ENCODE measurements at places on chromosomes 5 and 9.

DNA sequence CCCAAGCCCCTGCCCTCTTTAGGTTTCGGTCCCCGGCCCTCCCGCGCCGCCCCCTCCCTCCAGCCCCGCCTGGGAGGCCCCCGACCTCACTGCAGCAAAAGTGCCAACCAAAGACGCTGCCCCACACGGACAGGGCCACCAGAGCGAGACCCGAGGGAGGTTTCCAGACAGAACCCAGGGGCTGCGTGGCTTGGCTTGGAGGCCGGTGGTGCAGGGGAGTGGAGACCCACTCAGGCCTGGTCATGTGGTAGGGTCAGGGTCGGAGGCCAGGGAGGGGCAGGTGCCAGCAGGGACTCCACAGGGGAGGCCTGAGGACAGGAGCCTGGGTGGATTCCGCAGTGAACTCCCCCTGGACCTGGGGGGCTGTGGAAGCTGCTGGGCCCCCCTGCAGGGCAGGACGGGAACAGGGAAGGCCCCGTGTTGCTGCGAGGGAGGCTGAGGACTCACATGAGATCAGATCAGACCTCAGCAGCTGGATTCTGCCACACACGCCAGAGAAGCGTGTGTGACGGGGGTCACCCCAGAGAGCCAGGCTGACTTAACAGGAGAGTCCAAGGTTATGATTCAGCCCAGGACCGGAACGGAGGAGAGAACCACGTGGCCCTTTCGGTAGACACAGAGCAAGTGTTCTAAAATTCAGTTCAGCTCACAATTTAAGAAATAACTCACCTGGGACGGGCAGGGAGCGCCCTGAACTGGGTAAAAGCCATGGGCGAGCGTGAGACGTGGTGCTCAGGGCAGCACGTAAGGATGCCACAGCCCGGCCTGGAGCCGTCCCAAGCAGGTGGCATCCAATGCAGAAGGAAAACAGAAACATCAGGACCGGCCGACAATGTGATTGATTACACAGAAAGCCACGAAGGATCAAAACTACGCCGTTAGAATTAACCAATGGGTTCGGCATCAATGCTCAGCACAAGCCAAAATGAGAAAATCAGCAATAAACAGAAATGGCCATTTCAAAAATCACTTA is 38.9 kb downstream of the EXD3 start:
- DNase-seq = no peak

- no peak for DNase-seq
These were observed 518.9 kb downstream of the CTNND2 start for GRCh38 chr5:11385251-11385900.

DNA sequence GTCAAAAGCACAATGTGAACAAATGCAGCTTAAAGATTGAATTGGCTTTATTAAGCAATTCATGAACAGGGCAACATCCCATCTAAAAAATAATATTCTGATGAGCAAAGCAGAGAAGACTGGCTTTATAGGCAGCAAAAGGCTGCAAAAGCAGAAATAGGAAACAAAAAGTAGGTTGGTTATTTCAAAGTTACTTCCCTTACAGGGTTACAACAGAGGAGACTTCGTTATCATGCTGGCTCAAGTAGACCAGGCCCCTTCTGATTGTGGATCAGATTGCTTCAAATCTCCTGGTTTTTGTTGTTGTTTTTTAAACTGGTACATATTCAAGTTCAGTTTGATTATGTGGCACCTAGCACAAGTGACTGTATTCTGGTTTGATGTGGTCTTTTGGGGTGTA is 73.1 kb downstream of the MAN2A1 start:
- DNase-seq = no peak

DNA sequence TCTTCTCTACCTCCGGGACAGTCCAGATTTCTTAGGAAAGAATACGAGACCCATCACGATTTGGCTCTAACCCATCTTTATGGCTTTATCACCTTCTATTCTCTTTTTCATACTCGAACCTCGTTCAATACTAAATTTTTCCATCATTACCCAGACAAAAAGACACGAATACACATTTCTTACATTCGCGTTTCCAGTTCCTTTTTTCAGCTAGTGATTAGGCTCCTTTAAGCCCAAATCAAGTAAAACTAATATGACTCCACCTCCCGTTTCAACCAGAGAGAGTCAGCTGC is 506 bp downstream of the ZBTB6 start:
- no peak for DNase-seq

- DNase-seq = no peak
These were observed 69.6 kb downstream of the NR2F1-AS1 start for GRCh38 chr5:93511445-93511844.

DNA sequence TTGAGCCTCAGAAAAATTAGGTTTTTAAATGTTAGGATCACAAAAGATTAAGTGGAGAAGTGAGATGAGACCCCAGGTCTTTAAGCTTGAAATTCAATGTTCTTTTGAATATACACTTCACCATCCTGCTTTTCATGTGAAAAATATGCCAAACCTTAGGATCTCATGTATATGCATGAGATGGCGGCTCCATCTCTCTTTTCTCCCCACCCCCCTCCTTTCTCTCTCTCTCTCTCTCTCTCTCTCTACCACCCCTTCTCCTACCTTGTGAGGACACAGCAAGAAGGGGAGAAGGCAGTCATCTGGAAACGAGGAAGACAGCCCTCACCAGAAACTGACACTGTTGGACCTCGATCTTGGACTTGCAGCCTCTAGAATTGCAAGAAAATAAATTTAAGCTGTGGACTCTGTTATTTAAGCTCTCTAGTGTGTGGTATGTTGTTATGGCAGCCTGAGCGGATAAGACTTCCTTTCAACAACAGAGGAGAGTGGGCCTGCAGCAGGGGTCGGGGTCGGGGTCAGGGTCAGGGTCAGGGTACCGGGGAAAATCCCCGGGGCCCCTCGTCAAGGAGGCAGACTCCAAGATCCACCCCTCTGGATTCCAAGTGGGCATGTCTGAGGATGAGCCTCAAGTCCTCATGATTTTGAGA is 16.4 kb upstream of the ALDH1B1 start:
- no peak for DNase-seq

DNA sequence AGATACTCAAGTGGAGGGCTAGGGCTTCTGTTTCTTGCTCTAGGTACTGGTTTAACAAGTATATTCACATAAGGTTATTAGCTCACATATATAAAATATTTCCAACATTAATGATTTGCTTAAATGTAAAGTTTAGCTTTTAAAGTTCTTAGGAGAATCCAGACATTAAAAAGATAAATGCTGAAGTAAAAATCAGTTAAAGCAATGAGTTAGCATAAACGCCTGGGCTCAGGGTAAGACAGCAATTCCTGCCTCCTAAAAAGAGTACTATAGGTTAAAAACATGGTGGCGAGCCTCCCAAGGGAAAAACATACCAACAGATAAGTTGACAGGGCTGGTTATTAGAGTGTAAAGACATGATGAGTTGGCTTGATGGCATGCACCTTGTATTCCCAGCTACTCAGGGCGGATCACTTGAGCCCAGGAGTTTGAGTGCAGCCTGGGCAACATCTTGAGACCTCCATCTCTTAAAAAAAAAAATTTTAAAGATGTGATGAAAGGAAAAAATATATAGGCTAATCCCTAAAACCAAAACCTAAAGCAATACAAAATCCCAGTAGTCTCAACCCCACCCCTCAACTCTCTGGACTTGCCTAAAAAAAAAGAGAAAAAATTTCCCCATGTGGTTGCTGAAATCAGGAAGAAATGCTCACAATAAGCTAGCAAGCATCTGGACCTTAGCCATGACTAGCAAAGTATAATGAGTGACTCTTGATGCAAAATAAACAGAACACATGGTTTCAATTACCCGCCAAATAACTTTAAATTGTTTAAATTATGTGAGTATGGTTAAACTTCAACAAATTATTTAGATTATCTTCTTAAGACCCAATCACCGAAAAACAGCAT is 3.6 kb downstream of the GOLPH3 start:
- DNase-seq = no peak

DNA sequence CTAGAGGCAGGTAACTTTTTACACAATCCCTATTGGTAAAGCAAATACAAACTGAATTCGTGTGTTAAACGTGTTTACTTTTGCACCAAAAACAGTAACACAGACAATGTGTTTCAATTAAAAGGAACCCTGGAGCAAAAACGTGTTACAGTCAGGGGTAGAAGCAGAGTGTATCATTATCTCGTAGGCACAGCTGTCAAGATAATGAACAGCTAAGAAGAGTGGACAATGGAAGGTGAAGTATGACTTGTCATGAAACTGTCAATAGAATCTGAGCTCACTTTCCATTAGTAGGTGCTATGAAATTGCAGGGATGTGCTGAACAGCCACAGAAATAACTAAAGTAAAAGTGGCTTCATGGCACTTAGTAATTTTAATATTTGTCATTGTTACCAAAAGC is 1229.8 kb upstream of the WWC1 start:
- DNase-seq = no peak
